ENCODE measurements at places on chromosomes 7 and 10.

GRCh38 chr7:19284596-19285300, 139.5 kb upstream of the FERD3L start:
- DNase-seq = no peak

DNA sequence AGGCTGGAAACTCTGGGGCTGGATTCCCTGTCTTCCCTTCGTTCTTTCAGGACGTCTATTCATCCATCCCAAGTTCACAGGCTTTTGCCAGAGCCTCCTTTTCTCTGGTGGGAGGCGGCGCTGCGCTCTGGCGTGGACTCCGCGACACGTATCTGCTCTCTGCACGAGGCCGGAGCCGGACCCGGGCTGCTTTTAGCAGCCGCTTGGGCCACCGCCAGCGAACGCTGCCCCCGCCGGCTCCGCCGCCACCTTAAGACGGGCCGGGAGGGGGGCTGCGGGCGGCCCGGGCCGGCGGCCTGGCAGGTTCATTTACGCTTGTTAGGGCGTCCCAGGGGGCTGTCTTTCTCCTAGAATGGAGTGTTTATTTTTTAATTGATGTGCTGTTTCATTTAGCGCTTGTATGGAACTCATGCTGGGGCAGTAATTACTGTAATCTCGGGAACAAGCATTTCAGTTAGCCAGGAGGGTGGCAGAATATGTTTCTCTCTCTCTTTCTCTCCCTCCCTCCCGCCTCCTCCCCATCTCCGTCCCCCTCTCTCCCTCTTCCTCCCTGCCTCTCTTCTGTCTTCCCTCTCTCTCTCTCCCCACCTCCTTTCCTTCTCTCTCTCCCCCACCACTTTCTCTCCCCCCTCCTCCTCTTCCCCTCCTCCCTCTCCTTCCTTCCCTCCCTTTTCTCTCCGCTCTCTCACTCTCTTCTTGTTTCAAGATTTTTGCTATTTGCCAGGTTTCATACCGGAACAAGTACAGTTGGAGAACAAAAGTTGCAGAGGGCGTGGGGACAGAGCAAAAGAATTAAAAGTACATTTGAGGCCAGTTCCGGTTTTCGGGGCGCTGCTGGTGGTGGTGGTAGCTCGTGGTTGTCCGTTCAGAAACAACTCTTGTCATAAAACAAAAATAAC, 1.3 kb upstream of the FZD8 start:
- DNase-seq = no peak

GRCh38 chr7:12578930-12579640, 8.6 kb downstream of the SCIN start:
- no peak for DNase-seq

- DNase-seq = no peak
Observed at GRCh38 chr7:24866004-24866615, 108.8 kb upstream of the GSDME start.

DNA sequence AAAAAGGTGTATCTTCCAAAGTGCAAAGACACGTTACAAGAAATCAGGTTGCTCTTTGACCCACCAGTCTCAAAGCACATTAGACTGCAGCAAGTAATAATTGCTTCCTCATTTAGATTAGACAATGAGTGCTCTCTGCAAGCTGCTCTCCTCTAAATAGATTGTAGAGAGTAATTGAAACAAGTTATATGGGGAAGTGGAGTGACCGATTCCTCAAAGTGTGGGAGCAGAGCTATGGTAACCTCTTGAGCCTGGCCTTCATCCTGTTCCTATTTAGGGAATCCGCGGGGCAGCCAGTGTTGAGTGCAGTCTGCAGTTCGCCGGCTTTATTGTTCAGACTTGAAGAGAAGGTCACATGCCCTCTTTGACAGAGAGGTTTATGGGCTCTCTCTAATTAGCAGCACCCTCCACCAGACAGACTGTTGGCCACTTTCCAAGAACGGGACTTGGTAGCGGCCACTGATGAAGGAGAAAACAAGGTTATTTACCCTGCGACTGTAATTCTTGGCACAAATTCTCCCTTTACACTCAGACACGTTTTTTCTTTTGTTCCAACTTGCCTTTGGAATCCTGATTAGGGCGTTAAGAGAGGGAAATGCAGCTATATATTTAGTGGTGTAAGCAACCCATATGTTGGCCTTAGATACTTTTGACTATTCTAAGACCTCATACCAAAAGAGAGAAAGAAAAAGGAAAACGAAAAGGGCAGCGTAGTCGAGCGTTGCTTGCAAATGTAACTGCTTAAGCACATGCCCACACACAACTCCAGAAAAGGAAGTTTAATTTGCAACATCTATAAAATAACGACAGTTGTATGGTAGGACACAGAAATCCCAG, 107.5 kb downstream of the REEP3 start:
- DNase-seq = peak; percentile 41

DNA sequence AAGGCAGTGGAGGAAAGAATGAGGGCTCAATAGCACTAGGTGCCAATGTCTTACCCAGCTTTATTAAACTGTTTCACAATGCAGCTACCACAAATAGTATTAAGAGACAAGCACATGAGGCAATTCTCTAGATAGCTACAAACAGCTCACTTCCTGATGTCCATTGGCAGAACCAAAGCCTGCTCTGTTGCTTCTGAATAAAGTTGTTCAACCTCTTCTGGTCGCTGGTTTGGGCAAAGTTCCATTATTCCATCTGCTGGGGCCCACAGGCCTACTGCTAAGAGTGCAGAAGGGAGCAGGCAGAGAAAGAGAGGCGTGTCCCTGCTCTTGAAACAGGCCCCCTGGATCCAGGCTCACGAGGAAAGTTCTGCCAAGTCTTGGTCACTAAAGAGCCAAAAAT, 173.9 kb downstream of the ZNF438 start:
- DNase-seq = no peak

DNA sequence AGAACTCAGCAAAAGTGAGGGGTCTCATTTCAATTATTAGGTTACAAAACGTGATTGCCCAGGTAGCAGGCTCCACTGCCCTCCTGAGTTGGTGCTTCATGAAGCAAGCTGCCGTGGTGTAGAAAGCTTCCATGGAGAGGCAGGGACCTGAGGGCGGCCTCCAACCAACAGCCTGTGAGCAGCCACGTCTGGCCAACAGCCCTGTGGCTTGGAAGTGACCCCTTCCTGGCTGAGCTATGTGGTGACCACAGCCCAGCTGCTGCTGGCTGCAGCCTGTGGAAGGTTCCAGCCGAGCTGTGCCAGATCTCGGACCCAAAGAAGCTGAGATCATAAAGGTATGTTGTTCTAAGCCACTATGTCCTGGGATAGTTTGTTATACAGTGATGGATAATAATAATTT, 122.5 kb upstream of the KLF6 start:
- no peak for DNase-seq

- no peak for DNase-seq
Observed at GRCh38 chr10:78950656-78951587, 117.8 kb upstream of the ZMIZ1 start.

- DNase-seq = no peak
Observed at GRCh38 chr7:49791088-49791741, 17.8 kb downstream of the VWC2 start.

DNA sequence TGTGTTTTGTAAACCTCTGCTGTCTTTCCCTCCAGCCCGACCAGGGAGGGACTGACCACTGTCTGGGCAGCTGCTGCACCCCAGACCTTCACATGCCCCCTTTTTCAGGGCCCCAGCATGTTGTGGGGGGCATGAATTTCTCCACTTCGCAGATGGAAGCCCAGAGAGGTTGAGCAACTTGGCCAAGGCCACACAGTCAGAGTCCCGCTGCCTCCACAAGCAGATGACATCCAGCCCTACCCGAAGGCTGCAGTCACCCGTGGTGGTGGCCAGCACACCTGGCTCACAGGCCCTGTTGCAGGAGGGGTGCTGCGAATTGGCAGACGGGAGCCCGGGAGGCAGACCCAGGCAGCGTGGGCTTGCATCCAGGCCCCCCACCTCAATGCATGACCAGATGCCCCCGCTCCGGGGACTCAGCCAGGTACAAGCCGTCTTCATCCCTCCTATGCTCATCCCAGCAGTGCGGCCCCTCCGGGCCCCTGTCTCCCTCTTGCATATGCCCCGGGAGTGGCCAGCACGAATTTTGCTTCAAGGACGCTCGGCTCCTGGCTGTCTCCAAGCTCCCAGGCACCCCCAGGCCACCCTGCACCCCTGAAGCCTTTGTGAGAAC, 36.0 kb upstream of the PDGFA start:
- DNase-seq = no peak

GRCh38 chr10:131332821-131333220, 21.3 kb upstream of the TCERG1L start:
- no peak for DNase-seq

GRCh38 chr10:30172673-30173072, 113.3 kb upstream of the JCAD start:
- DNase-seq = no peak

DNA sequence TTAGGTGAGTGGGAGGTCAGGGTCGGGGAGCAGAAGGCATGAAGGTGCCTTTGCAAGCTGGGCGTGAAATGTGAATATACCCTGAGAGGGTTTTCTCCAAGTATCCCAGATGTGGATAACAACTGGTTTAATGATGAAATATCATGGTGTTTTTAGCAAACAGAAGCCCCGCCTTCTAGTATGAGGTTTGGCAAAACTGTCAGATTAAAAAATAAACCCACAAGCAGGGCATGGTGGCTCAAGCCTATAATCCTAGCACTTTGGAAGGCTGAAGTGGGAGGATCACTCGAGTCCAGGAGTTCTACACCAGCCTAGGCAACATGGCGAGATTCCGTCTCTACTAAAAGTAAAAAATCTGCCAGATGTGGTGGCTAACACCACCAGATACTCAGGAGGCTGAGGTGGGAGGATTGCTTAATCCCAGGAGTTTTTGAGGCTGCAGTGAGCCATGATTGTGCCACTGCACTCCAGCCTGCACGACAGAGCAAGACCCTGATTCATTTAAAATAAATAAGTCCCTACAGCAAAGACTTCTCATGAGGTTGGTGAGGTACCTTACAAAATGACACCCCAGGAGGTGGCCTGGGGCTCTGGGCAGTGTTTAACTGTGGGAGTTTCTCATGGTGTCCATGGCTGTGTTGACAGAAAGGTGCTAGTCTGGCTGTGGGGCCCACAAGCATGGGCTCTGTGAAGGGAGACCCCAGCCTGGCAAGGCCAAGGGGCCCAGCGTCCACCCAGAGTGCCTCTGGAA, 6.7 kb upstream of the PWWP2B start:
- no peak for DNase-seq

Data from hematopoietic multipotent progenitor cell treated with erythropoietin and hydrocortisone succinate and interleukin-3 and kit ligand, for 15 days (in vitro differentiated cells).